ENCODE measurements at places on chromosomes 2 and 18.

DNA sequence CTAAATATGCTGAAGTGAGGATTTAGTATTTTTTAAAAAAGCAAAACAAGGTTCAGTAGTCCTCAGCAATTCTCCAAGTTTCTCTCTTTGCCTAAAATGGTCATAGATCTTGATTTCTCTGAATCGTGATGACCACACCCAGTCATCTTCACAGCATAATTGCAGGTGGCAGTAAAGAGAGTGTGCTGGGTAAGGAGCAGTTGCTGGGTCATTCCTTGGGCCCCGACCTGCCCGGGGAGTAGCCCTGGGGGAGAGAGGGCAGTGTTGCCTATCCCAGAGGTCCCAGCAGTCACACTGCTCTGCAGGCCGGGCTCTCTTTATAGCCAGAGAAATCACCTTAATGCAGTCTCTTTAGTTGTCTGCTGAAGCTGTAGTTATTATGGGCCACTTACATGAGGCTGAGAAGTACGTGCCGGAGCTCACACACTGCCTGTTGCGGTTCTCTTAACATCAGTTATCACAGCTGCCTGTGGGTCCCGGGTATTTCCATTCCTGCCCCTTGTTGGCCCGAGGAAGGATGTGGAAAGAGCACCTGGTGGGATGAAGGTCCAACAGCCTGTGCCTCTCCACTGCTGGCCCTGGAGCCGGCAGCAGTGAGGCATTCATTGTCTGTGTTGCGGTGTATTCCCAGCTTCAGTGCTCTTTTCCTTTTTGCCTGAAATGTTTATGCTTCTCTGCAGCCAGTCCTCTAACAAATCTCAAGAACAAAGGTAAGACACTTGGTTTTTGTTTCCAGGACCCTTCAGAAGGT lies 230.1 kb downstream of the ALPK2 start:
- no peak for DNase-seq

DNA sequence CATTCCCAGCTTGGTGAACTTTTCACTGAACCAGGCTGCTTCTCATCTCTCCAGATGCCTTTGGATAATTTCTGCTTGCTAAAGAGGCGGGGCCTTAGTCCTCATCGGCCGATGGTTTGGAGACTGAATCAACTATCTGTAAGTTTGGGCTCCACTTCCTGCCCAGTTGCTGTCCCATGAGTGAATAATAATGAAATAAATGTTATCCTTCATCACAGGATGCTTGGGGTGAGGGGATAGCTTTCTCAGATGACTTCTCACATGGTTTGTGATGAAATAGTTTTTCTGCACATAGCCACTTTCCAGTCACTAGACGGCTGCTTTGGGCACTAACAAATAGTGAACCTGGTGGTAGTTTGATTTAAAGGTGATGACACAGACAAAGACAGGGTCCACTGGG lies 376.6 kb upstream of the TRIB2 start:
- no peak for DNase-seq

GRCh38 chr2:6290217-6291015 lies 575.3 kb downstream of the CMPK2 start:
- DNase-seq: peak; percentile 99

GRCh38 chr2:80670763-80671162 lies 366.2 kb upstream of the LRRTM1 start:
- DNase-seq: no peak

DNA sequence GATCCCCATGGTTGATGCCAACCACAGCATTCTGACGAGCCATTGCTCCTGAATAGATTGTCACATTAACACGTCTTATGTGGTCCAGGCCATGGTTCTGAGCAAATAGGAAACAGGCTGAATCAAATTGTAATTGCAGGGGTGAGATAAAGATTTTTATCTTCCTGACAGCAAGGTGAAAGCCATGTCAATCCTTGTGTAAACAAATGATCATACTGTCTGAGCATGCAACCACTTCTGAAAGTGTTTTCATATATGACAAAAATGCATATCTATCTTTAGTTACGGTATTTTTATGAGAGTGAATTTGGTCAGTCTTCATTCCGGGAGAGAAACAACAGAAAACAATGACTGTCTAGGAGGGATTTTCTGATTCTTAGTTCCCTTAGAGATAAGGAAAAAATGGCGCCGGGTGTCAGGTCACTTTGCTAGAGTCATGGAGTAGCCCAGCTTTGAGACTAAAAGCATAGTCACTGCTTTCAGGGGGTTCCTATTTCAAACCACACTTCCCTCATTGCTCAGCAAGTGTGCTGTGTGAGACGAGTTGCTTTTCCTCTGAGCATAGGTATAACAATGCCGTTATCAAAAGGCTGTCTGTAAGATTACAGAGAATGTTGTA lies 958.9 kb downstream of the DCDC2C start:
- no peak for DNase-seq

DNA sequence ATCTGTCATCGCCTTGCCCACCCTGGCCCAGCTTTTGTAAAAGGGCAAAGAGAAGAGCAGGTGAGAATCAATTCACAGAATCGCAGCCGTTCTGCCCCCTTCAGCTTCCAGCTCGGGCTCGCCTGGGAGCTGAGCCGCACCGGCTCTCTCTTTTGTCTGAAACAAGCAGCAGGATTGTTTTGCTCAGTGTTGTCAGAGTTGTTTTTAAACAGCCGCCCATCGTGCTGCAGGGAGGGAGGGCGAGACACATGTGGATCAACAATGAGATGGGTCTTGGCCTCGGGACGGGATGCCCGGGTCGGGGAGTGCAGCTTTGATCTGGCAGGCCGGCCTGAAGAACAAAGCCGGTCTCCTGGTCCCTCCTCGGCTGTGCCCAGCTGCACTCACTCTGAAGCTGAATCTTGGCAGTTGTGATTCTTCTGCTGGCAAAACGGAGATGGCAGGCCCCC lies 39.7 kb upstream of the HDAC4 start:
- DNase-seq: no peak

- DNase-seq: no peak
These were observed 168.8 kb upstream of the CELF4 start for GRCh38 chr18:37734406-37734805.

DNA sequence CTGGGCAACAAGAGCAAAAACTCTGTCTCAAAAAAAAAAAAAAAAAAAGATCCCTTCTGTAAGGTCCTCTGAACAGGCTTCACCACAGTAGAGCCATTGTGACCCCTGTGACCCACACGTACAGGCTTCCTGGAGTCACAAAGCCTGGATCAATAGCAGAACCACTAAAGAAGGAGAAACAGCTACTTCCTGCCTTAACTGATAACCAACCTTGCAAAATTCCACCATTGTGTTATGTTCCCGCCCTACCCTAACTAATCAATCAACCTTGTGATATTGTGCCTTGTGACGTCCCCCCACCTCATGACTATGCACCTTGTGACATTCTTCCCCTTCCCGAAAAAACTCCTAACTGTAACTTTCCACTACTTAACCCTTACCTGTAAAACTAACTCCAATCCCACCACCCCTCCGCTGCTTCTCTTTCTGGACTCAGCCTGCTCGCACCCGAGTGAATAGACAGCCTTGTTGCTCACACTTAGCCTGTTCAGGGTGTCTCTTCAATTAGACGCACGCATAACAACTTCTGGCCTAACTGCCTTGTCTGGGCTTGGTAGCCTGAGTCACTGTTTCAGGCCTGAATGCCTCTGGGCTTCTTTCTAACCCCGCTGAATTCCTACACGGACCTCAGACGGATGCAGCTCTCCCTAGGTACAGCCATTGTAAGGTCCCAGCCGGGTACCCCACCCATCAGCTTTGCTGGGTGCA lies 13.9 kb downstream of the SCYGR8 start:
- DNase-seq: no peak

DNA sequence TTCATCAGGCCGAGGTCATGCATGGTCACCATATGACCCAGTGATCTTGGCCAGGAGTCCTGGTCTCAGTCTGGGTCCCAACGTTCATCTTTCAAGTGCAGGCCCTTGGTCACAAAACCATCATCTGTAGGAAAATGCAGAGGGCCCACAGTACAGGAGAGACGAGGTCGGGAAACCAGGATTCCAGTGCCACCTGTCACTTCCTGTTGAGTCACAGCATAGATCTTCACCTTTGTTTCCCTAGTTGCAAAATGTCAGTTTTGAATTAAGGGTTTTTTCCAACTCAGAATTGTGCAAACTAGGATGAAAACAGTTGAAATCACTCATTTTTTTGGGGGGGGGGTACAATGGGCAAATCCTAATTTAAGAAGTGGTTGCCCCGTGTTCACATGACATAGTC lies 162.2 kb downstream of the INSIG2 start:
- no peak for DNase-seq

GRCh38 chr2:159456500-159457426 lies 159.6 kb downstream of the BAZ2B start:
- DNase-seq: no peak

- no peak for DNase-seq
These were observed 1607.3 kb upstream of the CELF4 start for GRCh38 chr18:39172695-39173421.

DNA sequence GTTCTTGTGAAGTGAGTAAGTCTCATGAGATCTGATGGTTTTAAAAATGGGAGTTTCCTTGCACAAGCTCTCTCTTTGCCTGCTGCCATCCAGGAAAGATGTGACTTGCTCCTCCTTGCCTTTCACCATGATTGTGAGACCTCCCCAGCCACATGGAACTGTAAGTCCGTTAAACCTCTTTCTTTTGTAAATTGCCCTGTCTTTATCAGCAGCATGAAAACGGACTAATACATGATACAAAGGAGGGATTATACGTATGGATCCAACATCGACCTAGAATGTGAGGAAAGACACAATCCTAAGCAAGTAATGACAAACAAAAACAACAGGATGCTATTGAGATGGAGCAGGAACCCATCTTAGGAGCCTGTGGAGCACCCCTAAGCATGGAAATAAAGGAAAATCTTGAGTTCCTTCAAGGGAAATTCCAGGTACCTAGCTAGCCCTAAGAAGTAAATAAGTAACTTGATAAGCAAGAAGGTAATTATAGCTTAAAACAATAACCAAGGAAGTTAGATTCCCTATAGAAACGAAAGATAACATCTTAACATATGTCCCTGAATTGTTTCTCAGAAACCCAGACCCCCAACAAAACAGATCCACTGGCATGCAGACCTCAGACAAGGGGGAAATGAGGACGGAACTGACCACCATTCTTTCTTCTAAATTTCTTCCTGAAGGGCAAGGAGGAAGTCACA lies 1.5 kb upstream of the TNFRSF11A start:
- DNase-seq: no peak

GRCh38 chr18:26386002-26386401 lies 159.8 kb downstream of the TAF4B start:
- no peak for DNase-seq

DNA sequence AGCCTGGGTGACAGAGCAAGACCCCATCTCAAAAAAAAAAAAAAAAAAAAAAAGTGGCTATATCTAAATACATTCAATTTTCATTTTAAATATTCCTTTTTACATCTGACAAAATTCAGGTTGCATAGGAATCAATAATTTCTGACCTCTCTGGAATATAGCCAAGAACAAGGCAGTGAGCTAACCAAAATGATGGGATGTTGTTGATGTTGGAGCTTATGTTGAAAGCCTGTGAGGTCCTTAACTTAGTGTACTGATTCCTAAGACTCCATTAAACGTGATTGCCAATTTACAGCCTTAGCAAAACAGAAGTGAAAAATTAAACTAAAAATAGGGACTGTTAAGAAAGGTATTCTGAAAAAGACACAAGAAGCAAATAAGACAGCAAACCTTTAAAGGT lies 109.6 kb downstream of the MEP1B start:
- no peak for DNase-seq

- no peak for DNase-seq
These were observed 23.5 kb upstream of the RPL37A start for GRCh38 chr2:216474925-216475670.

DNA sequence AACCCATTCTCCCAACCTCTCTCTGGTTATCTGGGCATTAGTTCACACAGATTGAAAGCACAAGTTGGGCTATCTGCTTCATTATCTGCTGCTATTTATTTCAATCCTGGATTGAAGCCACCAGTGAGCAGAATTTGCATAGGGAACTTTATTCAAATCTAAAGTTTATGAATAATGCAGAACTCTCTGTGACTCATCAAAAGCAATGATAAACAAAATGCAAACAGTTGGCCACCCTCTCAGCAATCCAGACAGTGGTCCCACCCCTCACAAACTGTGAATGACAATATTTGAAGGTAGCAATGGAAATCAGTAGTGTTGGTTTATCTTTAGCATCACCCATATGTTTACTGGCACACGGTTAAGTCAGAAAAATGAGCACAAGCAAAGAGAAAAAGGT lies 106.8 kb upstream of the TMEM178A start:
- DNase-seq: no peak

DNA sequence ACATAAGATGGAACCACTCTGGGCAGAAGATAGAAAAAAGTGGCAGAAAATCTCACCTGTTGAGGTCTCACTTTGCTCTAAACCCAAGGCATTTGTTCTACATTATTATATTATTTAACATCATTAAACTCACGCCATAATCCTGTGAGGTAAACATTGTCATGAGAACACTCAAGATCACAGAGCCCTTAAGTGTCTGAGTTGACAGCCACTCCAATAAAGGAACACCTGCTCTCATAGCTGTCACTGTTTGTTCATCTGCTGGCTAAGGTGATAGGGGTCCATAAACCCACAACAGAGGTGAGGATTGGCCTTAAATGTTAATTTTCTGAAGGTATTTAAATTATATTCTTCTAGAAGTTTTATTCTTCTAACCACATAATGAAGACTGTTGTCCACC lies 439.7 kb downstream of the RIT2 start:
- DNase-seq: peak; percentile 94

- DNase-seq: no peak
These were observed 249.0 kb downstream of the TTC32 start for GRCh38 chr2:19652811-19653210.

DNA sequence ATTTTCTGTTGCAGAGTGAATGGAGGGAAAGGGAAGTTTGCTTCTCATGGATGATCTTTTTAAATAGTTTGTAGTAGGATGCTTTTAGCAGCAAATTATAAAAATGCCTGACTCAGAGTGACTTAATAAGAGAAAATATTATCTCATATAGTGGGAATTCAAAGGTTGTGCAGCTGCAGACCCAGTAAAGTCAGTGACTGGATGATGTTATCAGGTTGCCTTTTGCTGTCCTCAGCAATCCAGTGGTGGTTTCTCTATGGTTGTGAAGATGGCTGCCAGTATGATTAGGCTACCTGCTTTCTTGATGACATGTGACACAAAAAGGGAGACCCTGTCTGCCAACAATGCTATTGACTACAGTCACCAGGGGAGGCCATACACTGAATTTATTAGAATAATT lies 184.8 kb downstream of the DIS3L2 start:
- no peak for DNase-seq

- no peak for DNase-seq
These were observed 442.6 kb downstream of the CMPK2 start for GRCh38 chr2:6423157-6423556.

GRCh38 chr2:16425462-16426336 lies 239.9 kb downstream of the CYRIA start:
- DNase-seq: no peak

- DNase-seq: no peak
These were observed 40.8 kb upstream of the GRB14 start for GRCh38 chr2:164662066-164662465.

- no peak for DNase-seq
These were observed 315.2 kb downstream of the TMX3 start for GRCh38 chr18:68399721-68400120.

GRCh38 chr18:777021-777420 lies 35.0 kb downstream of the YES1 start:
- no peak for DNase-seq

All from NCI-H187 (cell line).